Caki2 (cell line): ENCODE measurements at places on chromosomes 3 and 15.

DNA sequence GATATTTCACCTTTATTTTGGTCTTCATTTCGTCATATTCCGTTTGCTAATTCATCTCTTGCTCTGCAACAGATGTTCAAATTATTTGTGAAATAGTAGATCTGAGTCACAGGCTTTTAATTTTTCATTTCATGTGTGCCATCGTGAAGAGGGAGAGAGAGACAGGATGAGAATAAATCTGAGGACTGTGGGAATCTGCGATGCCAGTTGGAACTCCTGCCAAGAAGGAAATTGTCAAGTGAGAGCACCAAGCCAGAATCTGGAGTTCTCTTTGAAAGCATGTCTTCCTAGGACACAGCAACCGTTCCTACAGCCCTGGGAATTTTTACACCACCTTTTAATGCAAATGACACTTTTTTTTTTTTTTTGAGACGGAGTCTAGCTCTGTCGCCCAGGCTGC, 48.8 kb downstream of the NSMCE3 start:
- no peak for DNase-seq

DNA sequence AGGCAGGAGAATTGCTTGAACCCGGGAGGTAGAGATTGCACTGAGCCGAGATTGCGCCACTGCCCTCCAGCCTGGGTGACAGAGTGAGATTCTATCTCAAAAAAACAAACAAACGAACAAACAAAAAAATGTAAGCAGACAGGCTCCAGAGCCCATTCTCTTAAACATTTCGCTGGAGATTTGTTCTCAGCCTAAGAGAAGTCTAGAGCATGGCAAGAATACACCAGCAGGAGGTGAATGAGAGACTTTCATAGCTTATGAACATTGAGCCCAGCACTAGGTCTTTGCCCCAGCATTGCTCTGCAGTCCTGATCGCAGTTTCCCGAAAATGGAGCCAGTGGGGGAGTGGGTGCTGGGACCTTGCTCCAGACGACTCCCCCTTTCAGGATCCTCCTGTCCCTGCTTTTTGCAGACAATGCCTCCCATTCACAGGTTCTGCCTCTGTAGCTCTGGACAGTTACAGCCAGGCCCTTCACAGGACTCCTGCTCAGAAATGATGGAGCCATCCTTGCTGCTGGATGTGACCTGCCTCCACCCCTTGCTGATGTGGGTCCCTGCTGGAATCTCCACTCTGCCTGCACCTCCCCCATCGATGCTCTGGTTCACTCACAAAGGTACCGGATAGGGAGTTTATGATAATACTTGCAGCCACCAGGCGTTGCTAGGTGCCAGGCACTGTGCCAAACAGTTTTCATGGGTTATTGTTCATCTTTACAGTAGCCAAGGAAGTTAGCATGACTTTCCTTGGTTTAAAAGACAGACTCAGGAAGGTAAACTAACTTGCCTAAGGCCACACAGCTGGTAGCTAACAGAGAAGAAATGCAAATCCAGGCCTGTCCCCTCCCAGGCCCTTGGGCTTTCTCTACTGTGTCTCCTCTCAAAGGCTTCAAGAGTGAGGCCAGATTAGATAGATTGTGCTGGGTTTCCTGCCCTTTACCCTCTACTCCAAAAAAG, 329.7 kb upstream of the TLE3 start:
- no peak for DNase-seq

- DNase-seq, result no peak
Observed at GRCh38 chr3:9290566-9290965, 41.1 kb upstream of the SRGAP3 start.

DNA sequence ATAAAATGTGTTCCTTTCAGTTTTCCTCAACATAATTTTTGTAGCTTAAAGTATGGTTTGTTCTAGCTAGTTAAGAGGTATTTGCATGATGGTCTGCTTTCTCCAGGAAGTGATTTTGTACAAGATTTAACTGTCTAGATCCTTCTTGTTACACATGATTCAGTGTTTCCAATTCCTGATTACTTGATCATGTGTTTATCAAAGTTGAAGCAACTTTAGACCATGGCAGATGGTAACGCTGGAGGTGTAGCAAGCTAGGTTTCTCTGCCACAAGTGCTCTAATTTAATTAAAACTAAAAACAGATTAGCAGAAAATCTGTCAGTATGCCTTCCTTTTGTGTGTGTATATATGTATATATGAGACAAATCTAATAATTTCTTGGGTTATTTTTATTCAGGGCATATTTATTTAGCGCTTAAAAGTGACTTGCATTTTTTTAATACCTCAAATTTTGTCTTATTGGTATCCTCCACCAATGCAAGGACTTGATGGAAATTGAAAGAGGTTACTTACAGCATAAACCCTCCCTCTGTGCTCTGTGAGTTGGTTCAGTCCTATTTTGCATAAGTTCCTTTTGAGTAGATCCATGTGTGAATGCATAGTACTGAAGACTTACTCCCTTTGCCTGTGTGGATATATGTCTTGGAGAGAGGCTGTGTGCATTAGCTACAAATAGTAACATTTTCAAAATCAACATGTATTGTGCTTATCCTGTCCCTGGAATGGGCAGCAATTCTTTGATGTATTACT, 157.3 kb upstream of the CGNL1 start:
- no peak for DNase-seq

DNA sequence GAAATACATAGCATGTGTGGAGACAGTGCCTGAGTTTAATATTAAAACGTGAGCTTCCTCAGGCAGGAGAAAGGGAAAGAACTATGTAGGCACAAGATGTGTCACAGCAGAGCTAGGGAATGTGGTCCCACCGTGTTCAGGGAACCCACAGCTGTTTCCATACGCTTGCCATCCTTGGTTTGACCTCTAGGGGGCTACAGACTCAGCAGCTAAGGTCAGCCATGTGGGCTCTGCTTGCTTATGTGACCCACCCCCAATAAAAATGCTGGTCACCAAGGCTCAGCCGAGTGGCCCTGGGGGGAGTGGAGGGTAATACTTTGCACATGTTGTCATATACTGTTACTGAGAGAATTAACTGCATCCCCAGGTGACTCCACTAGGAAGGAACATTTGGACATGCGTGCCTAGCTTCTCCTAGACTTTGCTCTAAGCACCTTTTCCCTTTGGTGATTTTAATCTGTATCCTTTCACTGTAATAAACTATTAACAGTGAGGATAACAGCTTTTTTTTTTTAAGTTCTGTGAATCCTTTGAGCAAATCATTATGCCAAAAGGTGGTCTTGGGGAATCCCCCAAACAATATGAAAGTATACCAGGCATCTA, 3.3 kb downstream of the TUBGCP5 start:
- peak; percentile 42 for DNase-seq

GRCh38 chr15:101105059-101105891, 146.6 kb downstream of the CHSY1 start:
- DNase-seq, result no peak

- no peak for DNase-seq
Observed at GRCh38 chr3:47342151-47342550, 38.7 kb upstream of the PTPN23 start.

DNA sequence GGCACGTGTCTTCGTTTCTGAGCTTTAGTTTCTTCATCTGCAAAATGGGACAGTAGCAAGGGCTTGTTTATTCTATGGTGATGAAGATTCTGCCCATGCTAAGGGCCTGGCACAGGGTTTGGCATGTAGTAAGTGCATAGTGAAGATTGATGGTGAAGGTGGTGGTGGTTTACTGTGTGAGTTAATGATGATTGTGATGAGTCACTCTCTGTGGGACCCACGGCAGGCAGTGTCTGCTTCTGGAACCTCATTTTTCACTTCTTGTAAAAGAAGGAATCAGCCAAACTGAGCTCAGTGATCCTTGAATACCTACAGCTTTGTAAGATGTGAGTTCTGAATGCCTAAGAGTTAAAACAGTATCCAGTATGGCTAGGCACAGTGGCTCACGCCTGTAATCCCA, 86.2 kb upstream of the LRTM1 start:
- DNase-seq, result peak; percentile 14

DNA sequence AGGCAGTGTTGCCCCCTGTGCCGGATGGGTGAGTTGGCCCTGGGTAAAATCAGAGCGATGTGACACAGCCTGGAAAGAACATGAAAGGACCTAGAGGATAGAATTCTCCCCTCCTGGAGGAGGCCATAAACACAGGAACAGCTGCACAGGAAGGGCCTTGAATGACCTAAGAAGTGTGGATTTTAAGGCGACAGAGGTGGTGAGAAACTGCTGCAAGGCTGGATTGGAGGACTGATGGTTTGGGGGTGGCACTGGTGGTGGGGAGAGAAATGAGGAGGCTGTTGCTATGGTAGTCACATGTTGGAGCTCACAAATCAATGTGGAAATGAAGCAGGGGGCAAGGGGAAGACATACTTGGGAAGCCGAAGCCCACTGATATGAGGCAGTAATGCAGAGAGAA, 13.8 kb downstream of the XIRP1 start:
- no peak for DNase-seq

DNA sequence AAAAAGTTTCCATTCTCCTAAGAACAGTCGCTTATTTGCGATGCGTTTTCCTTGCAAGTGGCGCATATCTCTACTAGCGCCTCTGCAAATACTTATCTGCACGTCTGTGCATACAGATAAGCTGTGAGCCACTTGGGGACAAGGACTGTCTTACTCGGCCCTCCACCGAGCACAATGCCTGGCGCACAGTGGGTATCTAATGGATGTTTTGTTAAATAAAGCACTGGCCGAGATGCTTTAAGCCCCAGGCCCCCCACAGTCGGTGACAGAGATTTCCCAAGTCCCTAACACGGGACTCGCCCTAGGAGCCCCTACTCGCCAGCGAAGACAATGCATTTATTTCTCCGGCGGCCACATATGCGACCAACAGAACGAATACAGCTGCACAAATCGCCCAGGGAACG, 503 bp downstream of the HLTF start:
- DNase-seq, result peak; percentile 59

GRCh38 chr3:170257145-170257544, 34.9 kb downstream of the PRKCI start:
- no peak for DNase-seq

- no peak for DNase-seq
Observed at GRCh38 chr3:159082519-159082918, 280.7 kb downstream of the MFSD1 start.

GRCh38 chr3:194285850-194286197, 65.3 kb downstream of the CPN2 start:
- DNase-seq, result no peak

GRCh38 chr3:37571269-37571668, 290.4 kb upstream of the CTDSPL start:
- DNase-seq, result no peak

- DNase-seq, result no peak
Observed at GRCh38 chr3:49279376-49279775, 2.3 kb upstream of the C3orf62 start.

DNA sequence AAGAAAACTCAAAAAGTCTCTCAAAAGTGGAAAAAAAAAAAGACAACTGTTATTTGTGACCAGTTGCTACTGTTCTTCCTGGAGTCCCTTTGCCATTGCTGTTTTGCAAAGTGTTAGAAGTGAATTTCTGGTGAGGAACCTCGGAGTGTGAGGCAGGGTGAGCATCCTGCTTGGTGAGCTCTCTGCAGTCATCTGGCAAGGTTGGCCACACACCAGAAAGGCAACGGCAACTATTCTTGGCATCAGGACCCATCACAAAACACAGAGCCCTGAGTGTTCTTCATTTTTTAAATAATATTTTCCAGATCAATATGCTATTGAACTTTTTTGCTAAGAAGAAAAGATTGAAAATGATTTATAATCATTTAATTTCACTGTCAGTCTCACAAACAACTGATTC, 60.7 kb downstream of the CGNL1 start:
- DNase-seq, result no peak

- peak; percentile 75 for DNase-seq
Observed at GRCh38 chr3:16148783-16149182, 25.7 kb upstream of the GALNT15 start.

DNA sequence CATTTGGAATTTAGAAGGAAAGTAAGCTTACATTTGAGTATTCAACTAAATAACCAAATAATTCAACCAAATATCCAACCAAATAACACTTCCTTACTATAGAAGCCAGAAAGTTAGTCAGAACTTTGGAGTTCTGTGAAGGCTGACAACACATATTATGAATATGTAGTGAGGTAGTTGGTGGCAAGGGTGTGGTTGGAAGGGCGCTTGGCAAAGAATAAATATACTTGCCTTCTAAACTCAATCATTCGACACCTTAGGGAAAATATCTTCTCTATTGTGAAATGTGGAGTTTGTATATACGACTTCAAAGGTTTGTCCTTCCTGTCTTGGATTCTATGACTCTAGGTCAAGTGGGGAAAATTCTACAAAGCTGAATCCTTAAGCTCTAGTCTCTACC, 111.7 kb upstream of the OSTN start:
- DNase-seq, result no peak

- DNase-seq, result no peak
Observed at GRCh38 chr3:61613666-61614065, 52.3 kb downstream of the PTPRG start.

- DNase-seq, result peak; percentile 8
Observed at GRCh38 chr3:111412656-111413055, 129.3 kb upstream of the CD96 start.

GRCh38 chr3:32323604-32324003, 68.0 kb upstream of the CMTM7 start:
- DNase-seq, result no peak

GRCh38 chr3:133835418-133835743, 29.8 kb downstream of the SRPRB start:
- no peak for DNase-seq

DNA sequence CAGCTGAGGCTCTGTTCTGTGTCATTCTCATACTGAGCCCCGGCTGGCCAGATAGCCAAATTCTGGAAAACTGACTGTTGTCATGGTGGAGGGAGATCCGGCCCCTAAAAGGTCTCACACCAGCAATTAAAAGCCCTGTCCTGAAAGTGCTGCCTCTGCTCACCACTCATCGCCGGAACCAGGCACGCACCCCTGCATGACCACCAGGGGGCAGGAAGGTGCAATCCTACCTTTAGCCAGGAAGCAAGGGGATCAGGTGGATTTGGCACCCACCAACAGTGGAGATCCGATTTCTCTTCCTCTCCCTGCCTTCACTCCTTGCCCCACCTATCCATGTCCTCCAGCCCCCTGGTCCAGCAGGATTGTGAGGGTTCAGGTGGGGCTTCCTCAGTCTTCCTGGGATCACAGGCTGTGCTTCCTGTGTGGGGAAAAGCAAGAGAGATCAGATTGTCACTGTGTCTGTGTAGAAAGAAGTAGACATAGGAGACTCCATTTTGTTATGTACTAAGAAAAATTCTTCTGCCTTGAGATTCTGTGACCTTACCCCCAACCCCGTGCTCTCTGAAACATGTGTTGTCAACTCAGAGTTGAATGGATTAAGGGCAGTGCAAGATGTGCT, 16.1 kb upstream of the CACNA2D2 start:
- peak; percentile 30 for DNase-seq

- DNase-seq, result no peak
Observed at GRCh38 chr3:118075873-118076272, 958.8 kb downstream of the IGSF11 start.

GRCh38 chr3:36538136-36538749, 157.9 kb downstream of the STAC start:
- no peak for DNase-seq

DNA sequence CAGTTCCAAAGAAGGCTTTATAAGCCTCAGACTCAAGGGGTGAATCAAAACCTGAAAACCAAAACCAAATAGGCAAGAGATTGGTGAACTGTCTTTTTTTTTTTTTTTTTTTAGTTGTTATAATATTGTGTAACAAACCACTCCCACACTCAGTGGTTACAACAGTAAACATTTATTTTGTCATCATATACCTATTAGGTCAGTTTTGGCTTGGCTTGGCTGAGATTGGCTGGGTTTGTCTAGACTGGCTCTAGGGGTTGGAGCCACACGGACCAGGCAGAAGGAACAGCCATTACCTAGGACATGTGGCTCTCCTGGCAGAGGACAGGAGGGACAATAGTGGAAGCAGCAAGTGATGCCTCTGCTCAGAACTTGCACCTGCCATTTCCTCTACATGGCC, 26.4 kb upstream of the RYR3 start:
- no peak for DNase-seq

GRCh38 chr3:189517981-189518380, 113.2 kb upstream of the TP63 start:
- no peak for DNase-seq
